Mammary epithelial cell (primary cell): ENCODE measurements at places on chromosomes 11 and 22.

- no peak for DNase-seq
Measured at GRCh38 chr11:95232666-95233065, 1.7 kb upstream of the SESN3 start.

- DNase-seq = peak; percentile 53
Measured at GRCh38 chr22:17501679-17502285, 61.5 kb upstream of the SLC25A18 start.

DNA sequence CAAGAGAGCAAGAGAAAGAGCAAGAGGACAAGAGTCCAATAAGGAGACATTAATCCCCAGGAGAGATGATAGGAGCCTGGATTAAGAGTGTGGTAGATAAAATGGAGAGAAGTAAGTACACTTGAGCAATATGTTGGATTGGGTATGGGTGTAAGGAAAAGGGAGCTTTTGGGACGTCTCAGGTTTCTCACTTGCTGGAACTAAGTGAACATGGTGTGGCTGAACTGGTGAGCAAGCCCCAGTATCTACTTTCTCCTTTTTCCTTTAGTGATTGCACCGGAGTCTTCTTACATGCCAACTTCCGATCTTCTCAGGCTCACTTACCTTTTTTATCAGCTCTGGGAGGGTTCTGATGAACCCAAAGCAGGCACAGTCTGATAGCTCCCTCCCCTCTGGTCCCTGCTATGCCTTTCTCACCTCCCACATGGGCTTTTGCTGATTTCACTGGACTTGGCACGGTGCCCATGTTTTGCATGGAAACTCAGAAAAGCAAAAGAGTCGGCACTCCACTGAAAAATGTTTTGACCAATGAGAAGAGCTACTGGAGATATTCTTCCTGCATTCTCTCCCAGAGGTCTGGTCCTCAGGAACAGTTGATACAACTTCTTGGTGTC lies 14.5 kb upstream of the APLNR start:
- no peak for DNase-seq

GRCh38 chr22:26770624-26771023 lies 113.2 kb downstream of the MIAT start:
- DNase-seq = peak; percentile 4

DNA sequence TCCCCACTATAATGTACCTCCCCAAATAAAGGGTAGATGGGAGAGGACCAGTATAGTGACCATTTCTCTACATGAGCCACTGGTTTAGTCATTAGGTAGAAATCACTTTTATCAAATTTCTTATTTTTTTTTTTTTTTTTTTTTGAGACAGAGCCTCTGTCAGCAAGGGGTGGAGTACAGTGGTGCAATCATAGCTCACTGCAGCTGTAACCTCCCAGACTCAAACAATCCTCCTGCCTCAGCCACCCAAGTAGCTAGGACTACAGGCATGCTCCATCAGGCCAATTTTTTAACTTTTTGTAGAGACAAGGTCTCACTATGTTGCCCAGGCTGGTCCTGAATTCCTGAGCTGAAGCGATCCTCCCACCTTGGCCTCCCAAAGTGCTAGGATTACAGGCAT lies 322.4 kb downstream of the TTC28 start:
- DNase-seq = no peak

- DNase-seq = no peak
Measured at GRCh38 chr11:45392591-45393091, 106.5 kb upstream of the SYT13 start.

GRCh38 chr11:5618807-5619206 lies 6.0 kb upstream of the TRIM34 start:
- DNase-seq = peak; percentile 67
